ENCODE measurements at places on chromosomes 16 and 17.
A peak's percentile ranks its signal among the peaks of the same experiment; 100 is the strongest.

DNA sequence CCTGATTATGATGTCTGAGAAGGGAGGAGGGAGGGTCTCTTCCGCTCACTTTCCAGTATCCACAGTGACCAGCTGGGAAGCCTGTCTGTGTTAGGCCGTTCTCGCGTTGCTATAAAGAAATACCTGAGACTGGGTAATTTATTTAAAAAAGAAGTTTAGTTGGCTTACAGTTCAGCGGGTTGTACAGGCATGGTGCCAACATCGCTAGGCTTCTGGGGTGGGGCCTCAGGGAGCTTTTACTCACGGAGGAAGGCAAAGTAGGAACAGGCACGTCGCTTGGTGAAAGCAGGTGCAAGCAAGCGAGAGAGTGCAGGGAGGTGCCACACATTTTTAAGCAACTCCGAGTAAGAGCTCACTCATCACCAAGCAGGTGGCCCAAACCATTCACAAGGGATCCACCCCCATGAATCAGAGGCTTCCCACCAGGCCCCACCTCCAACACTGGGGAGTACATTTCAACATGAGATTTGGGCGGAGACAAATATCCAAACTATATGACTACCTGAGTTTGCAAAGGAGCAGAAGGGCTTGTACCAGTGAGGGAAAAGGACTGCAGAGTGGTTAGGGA is 137.5 kb downstream of the CCDC182 start:
- DNase-seq: peak; percentile 29

DNA sequence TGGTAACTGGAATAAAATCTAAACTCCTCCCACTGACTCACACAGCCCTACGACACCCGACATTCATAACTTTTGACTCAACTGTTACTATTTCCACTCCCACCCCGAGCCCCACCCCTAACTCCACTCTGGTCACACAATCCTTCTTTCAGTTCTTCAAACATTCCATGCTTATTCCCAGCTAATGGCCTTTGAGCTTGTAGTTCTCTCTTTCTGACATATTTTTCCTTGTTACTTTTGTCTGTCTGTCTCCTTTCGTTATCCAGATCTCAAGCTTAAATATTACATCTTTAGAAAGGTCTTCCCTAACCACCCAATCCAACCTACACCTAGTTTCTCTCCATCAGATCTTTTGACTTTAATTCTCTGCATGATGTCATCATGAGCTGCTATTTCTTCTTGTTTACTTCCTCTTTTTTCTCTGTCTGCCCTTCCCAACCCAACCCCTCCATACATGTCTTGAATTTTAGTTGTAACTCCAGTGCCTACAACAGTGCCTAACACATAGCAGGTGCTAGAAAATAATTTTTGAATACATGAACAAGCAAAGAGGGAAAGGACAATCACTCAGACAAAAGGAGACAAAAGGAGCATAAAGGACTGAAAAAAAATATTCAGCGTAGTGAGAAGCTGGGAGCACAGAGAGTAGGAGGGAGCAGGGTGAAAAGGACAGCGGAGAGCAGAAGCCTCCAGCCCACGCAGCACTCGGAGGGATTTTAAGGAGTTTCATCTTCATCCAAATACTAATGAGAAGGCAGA is 65.2 kb upstream of the SMIM36 start:
- DNase-seq: no peak

- DNase-seq: no peak
These were observed 8.2 kb downstream of the CAVIN1 start for GRCh38 chr17:42414704-42415409.

- DNase-seq: no peak
These were observed 10.4 kb upstream of the KATNB1 start for GRCh38 chr16:57725151-57725550.

DNA sequence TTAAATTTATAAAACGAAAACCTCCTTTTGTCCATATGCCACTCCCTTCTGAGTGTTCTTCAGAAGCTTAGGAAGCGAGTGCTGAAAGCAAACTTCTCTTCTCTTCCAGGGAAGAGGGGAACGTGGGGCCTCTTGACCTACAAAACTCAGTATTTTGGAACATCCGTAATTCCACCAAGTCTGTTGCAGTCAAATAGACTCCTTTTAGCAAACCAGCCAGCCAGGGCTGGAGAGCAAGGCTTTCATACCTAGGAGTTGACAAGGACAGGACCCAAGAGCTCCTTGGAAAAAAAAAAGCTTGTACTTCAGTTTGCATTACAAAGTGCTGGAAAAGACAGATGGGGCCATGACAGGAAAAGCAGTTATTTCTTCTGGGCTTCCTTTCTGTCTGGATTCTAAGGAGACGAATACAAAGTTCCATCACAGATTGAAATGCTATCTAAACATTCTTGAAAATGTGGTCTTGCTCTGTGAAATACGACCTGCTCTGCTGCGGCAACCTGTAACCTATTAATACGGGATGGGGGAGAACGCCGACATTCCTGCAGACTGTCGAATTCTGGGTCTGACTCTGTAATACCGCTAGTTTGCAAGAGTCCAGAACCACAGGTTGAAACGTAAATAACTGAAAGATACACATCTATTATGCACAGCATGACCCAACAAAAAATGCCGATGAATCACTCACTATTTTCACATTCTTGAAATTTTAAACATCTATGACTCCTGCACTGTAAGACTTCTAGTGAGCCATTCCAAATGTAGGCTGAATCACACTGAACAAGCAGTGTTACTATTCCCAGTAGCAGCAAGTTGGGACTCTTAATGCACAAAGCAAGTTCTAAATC is 20.6 kb downstream of the VPS53 start:
- DNase-seq: no peak

DNA sequence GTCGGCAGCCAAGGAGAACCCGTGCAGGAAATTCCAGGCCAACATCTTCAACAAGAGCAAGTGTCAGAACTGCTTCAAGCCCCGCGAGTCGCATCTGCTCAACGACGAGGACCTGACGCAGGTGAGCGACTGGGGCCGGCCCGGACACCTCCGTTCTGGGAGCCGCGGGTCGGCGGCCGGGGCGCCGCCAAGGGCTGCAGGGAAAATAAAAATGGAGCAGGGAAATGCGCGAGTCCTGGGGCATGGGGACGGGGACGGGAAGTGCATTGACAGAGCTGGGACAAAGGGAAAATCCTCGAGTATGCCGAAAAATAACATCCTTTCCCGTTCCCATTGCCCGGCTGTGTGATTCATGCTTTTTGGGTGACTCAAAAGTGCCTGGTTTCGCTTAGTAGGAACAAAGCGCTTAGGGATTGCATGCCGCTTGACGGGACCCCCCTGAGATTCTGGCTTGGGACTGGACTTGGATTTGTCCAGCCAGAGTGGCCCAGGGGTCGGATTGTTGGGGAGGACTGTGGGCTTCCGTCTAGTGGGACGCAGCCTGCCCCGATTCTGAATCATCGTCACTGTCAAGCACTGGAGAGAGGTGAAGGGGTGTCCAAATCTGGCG is 699 bp downstream of the MPRIP start:
- no peak for DNase-seq

- DNase-seq: no peak
These were observed 608.1 kb downstream of the TOX3 start for GRCh38 chr16:51938861-51939260.
